Stimulated activated CD8-positive, alpha-beta memory T cell treated with anti-CD3 and anti-CD28 coated beads, Interleukin-4, amount 100 ng/mL, for 1 hour (primary cell): ENCODE measurements at places on chromosomes 2 and 18.

DNA sequence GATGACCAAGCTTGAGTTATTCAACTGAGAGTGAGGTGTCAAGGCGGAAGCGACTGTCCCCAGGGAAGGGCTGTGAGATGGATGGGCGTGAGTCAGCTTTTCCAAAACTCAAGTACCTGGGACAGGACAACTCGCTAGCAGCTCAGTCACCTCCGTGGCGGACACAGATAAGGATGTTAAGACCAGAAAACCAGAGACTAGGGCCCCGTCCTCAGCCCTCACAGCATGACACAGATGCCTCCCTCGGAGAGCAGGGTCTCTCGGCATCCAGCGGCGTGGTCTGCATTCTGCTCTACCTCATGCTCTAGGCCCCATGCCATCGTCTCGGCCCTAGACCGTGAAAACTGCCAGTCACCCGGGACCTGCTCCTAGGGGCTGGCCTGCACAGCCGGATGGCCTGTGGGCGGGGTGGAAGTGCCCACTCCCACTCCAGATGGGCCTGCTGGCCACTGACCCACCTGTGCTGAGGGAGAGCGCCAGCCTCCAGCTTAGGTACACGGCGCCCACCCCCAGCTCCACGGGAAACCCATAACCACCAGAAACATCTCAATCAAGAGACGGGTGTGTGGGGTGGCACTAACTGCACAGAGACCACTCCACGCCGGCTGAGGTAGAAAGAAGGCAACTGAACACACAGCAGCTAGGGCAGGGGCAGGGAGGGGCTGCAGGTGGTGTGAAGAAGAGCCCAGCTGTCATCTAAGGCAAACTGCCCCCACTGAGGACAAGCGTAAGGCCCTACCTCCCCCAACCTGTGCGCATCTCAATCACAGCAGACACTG is 39.8 kb downstream of the ANO7 start:
- no peak for DNase-seq

GRCh38 chr2:30336978-30337841 is 105.9 kb downstream of the LBH start:
- DNase-seq, result no peak

DNA sequence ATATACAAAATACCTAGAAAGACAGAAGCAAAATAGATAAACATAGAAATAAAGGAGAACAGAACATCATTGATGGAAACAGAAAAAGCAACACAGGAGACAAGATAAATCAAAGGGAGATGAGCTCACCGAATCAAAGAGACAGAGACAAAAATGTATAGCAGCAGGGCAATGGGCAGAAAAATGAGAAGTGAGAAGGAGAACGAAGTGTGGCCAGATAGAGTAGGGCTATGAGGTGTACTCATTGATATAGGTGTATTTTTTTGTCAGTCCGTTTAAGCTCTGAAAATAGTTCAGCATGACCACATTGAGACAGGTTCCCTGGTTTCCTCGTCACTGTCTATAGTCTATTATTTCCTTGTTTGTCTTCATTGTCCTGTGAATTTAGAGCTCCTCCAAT is 55.1 kb downstream of the SP100 start:
- no peak for DNase-seq

DNA sequence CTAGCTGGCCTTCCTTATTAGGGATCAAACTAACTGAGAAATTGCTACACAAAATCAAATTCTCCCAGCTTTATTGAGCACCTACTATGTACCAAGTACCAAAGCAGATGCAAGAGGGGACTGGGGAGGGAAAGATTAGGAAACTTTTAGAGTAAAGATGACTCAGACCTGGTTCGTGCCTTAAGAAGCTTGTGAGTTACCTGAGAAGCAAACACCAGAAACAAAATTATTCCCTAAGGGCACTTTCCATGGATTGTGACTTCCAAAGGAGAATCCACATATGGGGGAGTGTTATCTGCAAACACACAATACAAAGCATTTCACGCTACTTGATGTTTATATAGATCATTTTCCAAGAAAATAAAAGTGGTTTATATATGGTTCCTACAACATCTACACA is 326.9 kb upstream of the HNRNPA3 start:
- no peak for DNase-seq

DNA sequence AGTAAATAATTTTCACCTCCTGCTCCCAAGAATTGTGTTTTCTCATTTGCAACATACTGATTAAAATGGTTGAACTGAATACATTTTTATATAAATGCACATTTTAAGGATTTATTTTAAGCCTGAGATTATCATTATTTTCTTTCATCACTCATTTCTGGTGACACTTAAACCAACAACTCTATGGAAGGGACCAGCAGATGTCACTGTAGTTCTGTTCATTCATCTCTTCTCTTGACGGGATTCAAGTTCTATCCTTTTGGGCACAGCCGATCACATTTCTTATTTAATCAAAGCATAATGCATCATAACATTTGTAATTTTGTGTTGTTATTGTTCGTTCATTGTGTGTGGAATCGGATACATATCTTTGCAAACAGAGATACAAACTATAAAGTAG is 417.9 kb downstream of the HRH4 start:
- DNase-seq, result no peak
